Adipocyte (in vitro differentiated cells): ENCODE measurements at places on chromosomes 2 and 18.
A peak's percentile ranks its signal among the peaks of the same experiment; 100 is the strongest.

DNA sequence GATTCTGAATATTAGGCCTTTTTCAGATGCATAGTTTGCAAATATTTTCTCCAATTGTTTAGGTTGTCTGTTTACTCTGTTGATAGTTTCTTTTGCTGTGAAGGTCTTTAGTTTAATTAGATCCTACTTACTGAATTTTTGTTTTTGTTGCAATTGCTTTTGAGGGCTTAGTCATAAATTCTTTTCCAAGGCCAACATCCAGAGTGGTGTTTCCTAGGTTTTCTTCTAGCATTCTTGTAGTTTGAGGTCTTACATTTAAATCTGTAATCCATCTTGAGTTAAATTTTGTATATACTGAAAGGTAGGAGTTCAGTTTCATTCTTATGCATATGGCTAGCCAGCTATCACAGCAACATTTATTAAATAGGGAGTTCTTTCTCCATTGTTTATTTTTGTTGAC is 404.8 kb downstream of the LNPK start:
- DNase-seq, result peak; percentile 54

DNA sequence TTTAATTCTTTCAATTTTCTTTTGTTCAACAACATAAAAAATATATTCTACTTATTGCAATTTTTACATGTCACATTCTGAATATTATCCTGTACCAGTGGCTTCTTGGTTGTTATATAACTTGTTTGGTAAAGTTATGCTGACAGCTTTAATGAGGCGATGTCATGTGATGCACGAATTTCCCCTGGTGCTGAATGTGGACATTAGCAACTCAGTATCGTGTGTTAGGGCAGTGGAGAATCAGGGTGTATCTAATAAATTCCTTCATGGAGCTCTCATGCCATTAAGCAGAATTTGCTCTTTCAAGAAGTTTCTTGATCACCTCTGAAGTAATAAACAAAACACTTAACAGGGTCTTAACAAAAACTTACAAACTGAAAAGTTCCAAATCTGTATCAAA is 99.6 kb upstream of the DNMT3A start:
- DNase-seq, result no peak

DNA sequence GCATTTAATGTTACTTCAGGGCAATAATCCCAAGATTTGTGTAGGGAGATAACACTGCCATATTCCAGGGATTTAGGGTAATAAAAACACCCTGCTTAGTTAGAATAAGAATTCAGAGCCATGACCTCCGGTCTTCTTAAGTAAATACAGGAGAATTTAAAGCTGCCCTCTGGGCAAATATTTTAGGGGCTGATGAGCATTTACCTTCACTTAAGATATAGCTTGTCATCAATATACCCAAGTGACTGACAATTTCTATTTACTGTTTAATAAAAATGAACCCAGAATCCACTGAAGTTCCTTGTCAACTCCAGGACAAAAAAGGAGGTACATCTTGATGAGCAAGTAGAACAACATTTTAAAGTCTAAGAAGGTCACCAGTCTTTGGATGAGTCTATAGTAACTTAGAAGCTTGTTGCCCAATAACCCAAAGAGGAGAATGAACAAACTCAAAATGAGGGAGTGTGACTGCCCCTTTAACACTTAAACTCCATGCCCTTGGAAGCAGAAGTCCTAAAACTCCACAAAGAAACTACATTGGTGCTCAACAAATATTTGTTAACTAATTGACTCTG is 24.3 kb upstream of the IKZF2 start:
- DNase-seq, result no peak

DNA sequence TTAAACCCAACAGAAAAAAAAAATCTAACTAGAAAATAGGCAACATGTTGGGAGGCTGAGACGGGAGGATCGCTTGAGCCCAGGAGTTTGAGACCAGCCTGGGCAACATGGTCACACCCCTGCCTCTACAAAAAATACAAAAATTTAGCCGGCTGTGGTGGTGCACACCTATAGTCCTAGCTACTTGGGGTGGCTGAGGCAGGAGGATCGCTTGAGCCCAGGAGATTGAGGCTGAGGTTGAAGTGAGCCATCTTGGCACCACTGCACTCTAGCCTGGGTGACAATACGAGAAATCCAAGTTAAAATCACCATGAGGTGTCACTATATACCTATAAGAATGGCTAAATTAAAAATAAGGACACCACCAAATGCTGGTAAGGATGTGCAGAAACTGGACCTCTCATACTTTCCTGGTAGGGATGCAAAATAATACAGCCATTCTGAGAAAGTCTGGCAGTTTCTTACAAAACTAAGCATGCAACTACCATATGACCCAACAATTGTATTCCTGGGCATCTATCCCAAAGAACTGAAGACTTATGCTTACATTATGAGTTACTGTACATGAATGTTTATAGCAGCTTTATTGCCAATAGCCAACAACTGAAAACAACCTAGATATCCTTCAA is 2.2 kb downstream of the SEPTIN10 start:
- peak; percentile 87 for DNase-seq

GRCh38 chr2:86521922-86522321 is 41.3 kb downstream of the CHMP3 start:
- DNase-seq, result no peak
